Foreskin keratinocyte (primary cell): ENCODE measurements at places on chromosomes 16 and 17.

GRCh38 chr17:29866746-29867404, 63.2 kb downstream of the SSH2 start:
- DNase-seq, result no peak

DNA sequence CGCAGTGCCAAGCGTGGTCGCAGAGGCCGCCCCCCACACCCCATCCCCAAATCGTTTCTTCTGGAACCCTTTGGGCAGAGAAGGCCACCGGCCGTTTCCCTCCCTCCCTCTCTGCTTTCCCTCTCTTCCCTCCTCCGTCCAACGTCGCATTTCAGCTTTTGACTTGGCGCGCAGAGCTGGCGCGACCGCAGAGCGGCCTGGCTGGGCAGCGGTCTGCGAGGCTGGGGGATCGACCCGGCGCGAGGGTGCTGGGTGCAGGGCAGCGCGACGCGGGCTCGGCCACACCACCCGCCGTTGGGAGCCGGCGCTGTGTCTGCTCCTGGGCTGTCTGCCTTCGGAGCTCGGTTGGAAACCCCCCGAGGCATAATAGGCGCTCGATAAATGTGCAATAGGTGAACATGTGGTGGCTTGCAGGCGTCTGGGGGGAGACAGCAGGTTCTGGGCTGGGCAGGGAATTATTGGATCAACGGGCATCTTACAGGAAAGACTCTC, 2.8 kb upstream of the NTN3 start:
- DNase-seq, result no peak

GRCh38 chr16:373020-373598, 2.8 kb upstream of the MRPL28 start:
- no peak for DNase-seq

DNA sequence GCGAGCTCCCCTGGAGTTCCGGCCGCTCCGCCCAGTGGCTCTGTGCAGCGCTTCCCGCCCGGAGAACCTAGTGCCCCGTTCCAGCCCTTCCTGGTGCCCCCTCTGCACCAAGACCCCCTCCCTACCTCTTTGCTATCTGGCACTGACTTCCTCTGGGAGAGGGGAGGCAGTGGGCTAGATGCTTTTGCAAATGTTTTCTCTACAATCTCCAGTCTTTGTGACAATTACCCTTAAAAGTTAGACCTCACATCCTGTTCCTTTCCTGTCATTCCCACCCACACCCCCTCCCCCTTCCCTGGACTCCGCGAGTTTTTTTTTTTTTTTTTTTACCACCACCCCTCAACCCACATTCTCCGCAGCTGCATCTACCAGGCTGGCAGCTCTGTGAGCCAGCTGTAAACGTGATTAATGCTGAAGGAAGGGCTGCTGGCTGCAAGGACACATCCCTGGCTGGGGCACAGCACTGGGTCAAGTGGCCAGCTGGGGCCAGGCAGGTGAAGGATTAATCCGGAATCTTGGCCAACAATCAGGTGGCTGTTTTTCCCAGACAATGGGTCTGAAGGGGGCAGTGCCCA, 101.5 kb downstream of the MGAT5B start:
- DNase-seq, result no peak

- no peak for DNase-seq
These were observed 2.6 kb upstream of the GRIN2C start for GRCh38 chr17:74862108-74862901.

DNA sequence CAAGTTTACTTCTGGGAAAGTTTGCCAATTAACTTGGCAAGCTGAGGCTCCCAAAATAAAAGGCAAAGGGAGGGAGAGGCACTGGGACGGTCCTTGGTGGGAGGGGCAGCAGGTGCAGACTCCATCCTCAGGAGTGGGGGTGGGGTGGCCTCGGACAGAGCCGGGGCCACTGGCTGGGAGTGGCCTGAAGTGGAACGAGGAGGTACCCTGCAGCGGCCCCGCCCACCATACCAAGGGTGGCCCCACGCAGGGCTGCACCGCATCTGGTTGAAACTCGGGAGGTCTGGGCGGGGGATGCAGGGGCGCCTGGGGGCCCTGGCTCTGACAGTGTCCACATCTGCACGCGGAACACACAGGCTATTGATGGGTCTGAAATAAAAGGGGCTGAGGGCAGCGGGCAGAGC, 42.4 kb upstream of the SLC38A10 start:
- DNase-seq, result no peak

DNA sequence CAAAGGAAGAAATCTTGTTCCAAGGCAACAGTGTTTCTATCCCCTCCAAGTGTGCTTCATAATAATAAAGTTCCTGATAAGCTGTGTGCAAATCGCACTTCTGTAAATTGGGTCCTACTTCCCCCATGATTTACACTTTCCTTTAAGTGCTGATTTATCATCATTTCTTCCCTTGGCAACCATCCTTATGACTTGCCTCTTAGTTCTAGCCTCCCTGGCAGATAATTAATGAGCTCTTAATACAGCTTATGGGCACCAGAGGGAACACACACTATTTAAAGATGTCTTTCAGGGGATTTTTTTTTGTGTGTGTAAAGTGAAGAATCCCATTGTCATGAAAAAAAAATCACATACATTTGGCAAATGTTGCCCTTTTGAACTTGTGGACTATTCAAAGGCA, 101.6 kb upstream of the MPHOSPH6 start:
- no peak for DNase-seq
